Stimulated activated CD8-positive, alpha-beta memory T cell treated with anti-CD3 and anti-CD28 coated beads, Interleukin-4, amount 100 ng/mL, for 48 hours (primary cell): ENCODE measurements at places on chromosomes 13 and 19.

GRCh38 chr19:18735324-18735723 lies 51.8 kb downstream of the CRTC1 start:
- no peak for DNase-seq

DNA sequence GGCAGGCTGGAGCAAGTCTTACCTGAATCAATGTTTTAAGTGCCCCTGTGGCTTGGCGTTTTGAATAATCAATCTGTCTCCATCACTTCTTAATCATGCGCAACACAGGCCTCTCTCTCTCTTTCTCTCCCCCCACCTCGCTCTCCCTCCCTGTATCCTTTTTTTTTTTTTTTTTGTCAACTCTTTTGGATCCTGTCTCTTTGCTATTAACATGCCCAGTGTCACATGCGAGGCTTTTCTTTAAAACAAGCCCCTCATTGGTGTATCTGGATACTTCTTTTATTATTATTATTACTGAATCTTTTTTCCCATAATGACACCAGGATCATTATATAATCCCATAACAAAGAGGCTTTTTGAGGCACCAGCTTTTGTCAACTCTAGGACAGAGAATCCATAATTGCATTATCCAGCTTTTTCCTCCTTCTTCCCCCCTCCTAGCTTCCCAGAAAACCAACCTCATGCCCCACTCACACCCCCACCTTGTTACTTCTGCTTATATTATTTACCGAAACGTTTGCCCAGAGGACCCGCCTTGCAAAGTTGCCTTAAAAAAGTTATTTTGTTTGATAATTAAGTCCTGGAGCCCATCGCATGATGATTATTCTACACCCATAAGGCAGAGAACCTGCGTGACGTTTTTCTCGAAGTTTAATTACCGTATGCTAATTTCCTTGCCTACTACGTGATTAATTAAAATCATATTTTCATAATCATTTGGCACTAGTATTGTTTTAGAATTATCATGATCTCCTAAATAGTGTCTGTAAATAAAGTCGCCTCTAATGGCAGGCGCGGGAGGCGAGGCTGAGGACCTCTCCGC lies 148.1 kb upstream of the ZNF536 start:
- DNase-seq: no peak

DNA sequence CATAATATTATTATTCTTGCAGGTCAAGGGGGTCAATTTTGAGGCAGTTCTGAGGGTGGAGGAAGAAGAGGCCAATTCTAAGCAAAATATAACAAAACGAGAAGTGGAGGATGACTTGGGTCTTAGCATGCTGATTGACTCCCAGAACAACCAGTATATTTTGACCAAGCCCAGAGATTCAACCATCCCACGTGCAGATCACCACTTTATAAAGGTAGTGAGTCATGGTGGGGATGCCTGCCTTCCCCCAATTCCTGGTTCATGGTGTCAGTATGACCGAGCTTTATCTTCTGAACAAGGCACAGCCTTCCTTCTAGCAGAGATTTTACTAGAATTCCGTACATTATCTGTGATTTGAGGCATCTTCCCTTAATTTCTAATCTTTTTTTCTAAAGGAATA lies 9.4 kb upstream of the DCUN1D2 start:
- DNase-seq: no peak

- DNase-seq: no peak
Observed at GRCh38 chr19:50994129-50994528, 7.3 kb downstream of the KLK8 start.

- peak; percentile 54 for DNase-seq
Observed at GRCh38 chr19:18832306-18833140, 764 bp downstream of the UPF1 start.

GRCh38 chr19:21468791-21469190 lies 36.6 kb upstream of the ZNF429 start:
- no peak for DNase-seq

- DNase-seq: no peak
Observed at GRCh38 chr19:7983995-7984837, 21.2 kb downstream of the ELAVL1 start.
